ENCODE measurements at places on chromosomes 1 and 21. TPM values are rescaled to one million over a fixed set of nuclear protein-coding genes. Genes with fewer than 3 reads are reported as not detected.

GRCh38 chr1:157400766-157401165 lies 151.5 kb downstream of the FCRL5 start:
- no peaks in the 10 kb centered on the region for H3K27me3 ChIP-seq
- no peak overlapping the region for H3K4me3 ChIP-seq
- no peak for DNase-seq
- H3K27ac ChIP-seq, result no peak overlapping the region
- H3K36me3 ChIP-seq, result no peaks in the 10 kb centered on the region

GRCh38 chr1:150881331-150882070 lies 5.1 kb upstream of the ARNT start:
- H3K4me1 ChIP-seq, result no peaks in the 10 kb centered on the region
- no peak for DNase-seq
- H3K4me3 ChIP-seq, result no peak overlapping the region

DNA sequence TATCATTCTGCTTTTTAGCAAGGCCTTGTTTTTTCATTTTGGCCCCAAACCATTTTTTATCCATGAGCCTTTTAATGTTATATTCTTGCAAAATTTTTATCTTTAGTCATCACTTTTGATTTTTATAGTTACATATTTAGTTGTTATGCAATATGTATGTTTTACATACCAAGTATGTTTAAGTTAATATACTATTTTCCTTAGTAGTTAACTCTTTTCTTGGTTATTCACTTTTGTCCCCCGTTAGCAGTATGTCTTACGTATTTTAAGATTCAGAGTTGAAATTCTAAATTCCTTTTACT lies 44.5 kb downstream of the MAGI3 start:
- H3K4me3 ChIP-seq, result no peak overlapping the region
- H3K27ac ChIP-seq, result no peak overlapping the region
- no peaks in the 10 kb centered on the region for H3K4me1 ChIP-seq
- DNase-seq, result no peak
- H3K36me3 ChIP-seq, result no peaks in the 10 kb centered on the region
- H3K27me3 ChIP-seq, result no peaks in the 10 kb centered on the region

GRCh38 chr1:39216771-39217170 lies 12.3 kb downstream of the MACF1 start:
- H3K4me1 ChIP-seq, result peaks cover 8% of the 10 kb centered on the region
- no peaks in the 10 kb centered on the region for H3K27me3 ChIP-seq
- DNase-seq, result no peak
- H3K27ac ChIP-seq, result no peak overlapping the region

DNA sequence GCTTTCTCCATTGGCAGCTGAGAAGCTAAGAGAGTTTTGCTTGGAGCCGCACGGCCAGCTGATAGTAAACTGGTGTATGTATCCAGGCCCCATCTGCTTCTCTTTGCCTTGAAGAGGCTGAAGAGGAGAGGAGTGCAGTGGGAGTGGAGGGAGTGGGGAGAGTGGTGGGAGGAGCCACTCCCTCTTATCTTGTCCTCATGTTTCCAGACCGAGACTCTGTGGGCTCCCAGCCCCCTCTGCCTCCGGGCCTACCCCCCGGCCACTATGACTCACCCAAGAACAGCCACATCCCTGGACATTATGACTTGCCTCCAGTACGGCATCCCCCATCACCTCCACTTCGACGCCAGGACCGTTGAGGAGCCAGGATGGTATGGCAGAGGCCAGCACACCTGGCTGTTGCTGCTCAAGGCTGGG lies 6.0 kb upstream of the LRRC71 start:
- H3K4me1 ChIP-seq, result no peaks in the 10 kb centered on the region
- H3K27ac ChIP-seq, result no peak overlapping the region

- no peak overlapping the region for H3K4me3 ChIP-seq
- no peak for DNase-seq
- no peaks in the 10 kb centered on the region for H3K36me3 ChIP-seq
Observed at GRCh38 chr1:77539519-77540142, 142.8 kb downstream of the ZZZ3 start.

DNA sequence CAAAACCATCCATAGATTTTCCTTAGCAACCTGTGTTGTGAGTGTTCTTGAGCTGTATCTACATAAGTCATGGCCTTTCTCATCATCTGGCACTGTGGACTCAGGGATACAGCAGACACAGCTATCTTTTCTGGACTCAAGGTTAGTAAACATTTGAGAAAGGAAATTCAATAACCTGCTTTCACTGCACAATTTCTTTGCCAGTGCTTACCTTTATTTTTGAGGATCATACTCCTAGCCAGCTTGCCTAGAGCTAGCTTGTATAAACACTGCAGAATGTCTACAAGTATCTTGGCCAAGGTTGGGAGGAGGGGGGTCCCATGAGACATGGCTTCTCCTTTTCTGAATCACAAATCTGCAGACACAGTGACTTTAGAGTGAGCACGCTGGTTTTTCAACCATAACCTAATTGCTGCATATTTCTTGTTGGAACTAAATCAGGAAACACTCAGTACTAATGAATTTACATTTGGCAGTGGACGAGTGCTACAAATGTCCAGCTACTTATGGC lies 27.2 kb downstream of the ADAMTS5 start:
- no peak overlapping the region for H3K27ac ChIP-seq
- no peak overlapping the region for H3K4me3 ChIP-seq
- H3K27me3 ChIP-seq, result no peaks in the 10 kb centered on the region
- DNase-seq, result no peak
- H3K36me3 ChIP-seq, result no peaks in the 10 kb centered on the region
- no peaks in the 10 kb centered on the region for H3K4me1 ChIP-seq

DNA sequence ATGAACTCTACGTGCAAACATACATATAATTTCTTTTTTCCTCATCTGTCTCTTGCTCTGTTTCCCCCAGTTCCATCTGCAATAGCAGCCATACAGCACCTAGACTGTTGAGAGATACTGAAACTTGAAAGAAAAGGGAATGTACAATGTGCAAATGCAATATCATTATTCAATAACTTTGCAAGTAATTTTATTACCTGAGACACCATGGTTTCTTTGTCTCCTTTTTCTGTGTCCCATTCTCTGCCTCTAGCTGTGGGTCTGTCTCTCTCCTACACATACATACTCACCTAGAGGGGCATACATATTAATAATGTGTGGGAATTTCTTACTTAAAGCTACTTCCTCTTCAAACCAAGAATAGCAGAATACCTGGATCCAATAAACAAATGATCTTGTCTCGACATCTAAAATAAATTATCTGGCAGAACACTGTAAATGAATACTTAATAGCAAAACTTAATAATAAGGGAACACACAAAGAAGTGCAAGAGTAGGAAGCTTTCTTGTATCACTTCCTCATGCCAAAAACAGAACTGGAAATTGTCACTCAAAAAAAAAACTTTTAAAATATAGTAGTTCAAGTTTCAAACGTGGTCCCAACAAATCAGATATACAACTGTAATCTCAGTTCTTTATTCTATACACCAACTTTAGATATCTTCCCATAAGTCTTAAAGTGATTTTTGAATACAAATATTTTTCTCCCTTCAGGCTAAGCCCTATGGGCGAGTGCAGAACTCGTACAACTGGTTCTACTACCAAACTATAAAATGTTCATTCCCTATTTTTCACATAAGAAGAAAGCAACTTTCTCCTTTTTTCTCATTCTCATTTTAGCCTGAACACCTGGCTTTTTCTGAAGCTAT lies 194.6 kb downstream of the NRIP1 start:
- no peak for DNase-seq
- peaks cover 18% of the 10 kb centered on the region for H3K4me1 ChIP-seq
- no peak overlapping the region for H3K4me3 ChIP-seq
- H3K36me3 ChIP-seq, result no peaks in the 10 kb centered on the region
- no peak overlapping the region for H3K27ac ChIP-seq
- no peaks in the 10 kb centered on the region for H3K27me3 ChIP-seq

DNA sequence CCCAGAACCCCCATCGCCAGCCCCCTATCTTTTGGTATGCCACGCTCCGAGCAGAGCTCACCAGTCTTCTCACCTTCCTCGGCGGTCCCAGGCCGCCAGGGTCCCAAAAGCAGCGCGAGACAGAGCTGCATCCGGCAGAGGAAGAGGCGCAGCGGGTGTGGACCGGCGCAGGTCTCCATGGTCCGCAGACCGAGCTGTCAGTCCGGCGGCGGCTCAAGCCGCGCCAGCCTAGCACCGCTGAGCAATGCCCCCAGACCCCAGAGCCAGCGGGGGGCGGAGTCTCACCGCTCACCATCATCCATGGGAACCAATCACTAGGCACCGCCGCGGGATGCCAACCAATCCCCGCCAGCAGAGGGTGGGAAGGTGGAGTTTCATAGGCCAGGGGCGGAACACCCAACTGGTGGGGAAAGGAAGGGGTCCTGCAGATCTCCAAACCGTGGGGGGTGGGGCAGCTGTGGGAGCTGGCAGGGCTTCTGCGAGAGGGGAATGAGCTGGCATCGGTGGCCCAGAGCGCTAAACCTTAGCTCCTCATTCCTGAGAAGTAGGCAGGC lies at the start of gene EPHA10:
Gene EPHA10, minus strand, starts transcription at position 233 of the 554 bp plus-strand sequence. Its CDS starts 54 bp downstream, at position 179.
- no peak for DNase-seq
- no peak within 1 kb of the TSS for H3K4me3 ChIP-seq
- peaks cover 71% of the 10 kb centered on the region for H3K27me3 ChIP-seq
- no peaks in the 10 kb centered on the region for H3K4me1 ChIP-seq

- H3K27me3 ChIP-seq, result no peaks in the 10 kb centered on the region
- no peaks in the 10 kb centered on the region for H3K4me1 ChIP-seq
- no peak overlapping the region for H3K4me3 ChIP-seq
- no peaks in the 10 kb centered on the region for H3K36me3 ChIP-seq
- H3K27ac ChIP-seq, result no peak overlapping the region
Observed at GRCh38 chr1:245797592-245798348, 643.0 kb downstream of the KIF26B start.

DNA sequence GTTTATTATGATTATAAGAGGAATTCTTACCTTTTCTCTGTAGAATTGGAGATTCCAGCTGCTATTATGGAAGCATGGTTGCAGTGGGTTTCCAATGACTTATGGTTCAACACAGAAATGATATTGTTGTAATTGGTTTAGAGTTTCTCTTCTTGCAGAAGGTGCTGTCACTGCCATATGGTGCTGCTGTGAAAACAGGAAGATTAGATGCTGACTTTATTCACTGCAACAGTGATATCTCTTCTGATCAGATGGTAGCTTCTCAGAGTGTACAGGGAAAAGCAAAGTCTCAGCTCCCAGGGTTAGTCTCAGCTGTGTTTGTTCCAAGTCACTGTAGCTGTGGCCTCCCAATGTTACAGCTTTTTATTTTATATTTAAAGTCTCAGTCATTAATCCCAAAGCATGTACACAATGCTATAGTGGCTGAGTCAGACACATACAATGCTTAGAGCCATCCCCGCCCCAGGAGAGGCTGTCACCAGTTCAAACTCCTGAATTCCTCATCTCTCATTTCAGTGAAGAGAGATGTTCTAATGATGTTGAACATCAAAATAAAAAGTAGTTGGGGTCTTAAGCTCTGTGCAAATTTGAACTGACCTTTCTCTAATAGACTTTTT lies 42.7 kb upstream of the RGS2 start:
- H3K27ac ChIP-seq, result no peak overlapping the region
- no peak overlapping the region for H3K4me3 ChIP-seq
- no peaks in the 10 kb centered on the region for H3K4me1 ChIP-seq
- H3K27me3 ChIP-seq, result no peaks in the 10 kb centered on the region
- DNase-seq, result no peak

DNA sequence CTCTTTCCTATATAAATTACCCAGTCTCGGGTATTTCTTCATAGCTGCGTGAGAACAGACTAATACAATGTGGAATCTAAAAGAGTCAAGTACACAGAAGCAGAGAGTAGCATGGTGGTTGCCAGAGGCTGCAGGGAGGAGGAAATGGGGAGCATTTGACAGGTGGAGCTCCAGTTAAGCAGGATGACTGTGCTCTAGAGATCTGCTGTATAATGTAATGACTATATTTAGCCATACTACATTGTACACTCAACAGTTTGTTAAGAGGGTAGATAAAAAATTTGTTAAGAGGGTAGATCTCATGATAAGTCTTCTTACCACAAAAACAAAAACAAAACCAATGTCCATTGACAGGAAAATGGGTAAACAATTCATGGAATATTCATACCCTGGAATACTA lies 82.1 kb downstream of the MT1HL1 start:
- no peak overlapping the region for H3K27ac ChIP-seq
- no peak for DNase-seq
- H3K27me3 ChIP-seq, result no peaks in the 10 kb centered on the region
- H3K4me1 ChIP-seq, result no peaks in the 10 kb centered on the region
- H3K36me3 ChIP-seq, result no peaks in the 10 kb centered on the region

DNA sequence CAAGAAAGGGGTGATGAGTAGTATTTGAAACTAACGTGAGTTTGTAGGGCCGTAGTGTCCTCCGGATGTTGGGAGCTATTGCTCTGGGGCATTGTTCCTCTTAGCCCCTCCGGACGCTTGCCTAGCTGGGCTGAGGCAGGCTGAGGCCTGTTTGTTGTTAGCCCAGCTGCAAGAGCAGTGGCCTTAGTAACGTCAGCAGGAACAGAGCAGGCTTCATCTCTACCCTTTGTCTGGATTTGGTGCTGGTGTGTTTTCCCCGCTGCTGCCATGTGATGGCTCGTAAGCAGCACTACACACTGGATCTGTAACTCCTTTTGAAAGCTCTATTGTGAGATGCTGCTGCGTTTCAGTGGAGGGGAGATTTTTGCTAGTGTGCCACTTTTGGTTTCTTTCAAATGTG lies 57.6 kb downstream of the DNM3 start:
- no peaks in the 10 kb centered on the region for H3K27me3 ChIP-seq
- H3K4me1 ChIP-seq, result no peaks in the 10 kb centered on the region
- DNase-seq, result no peak
- no peaks in the 10 kb centered on the region for H3K36me3 ChIP-seq
- no peak overlapping the region for H3K4me3 ChIP-seq

GRCh38 chr1:230768903-230769570 lies 21.8 kb downstream of the CAPN9 start:
- H3K4me3 ChIP-seq, result no peak overlapping the region
- no peak for DNase-seq
- H3K27me3 ChIP-seq, result no peaks in the 10 kb centered on the region
- no peak overlapping the region for H3K27ac ChIP-seq

Gene AVPR1B
- 0.23 TPM for polyA plus RNA-seq

Gene CFAP74
- polyA plus RNA-seq, result 0.16 TPM

Gene TEDDM1
- 0.02 TPM for polyA plus RNA-seq

Gene PRR9
- 3.1 TPM for polyA plus RNA-seq

Gene RUNX3
- 13.6 TPM for polyA plus RNA-seq

Gene BEST4
- 1.3 TPM for polyA plus RNA-seq

Gene NBPF20
- 1.6 TPM for polyA plus RNA-seq

Gene CFAP107
- 0.16 TPM for polyA plus RNA-seq

Gene ARHGEF10L
- 11.5 TPM for polyA plus RNA-seq

Gene CLDN8
- polyA plus RNA-seq, result 0.87 TPM

Gene SPAG17
- polyA plus RNA-seq, result 0.50 TPM

Gene CRB1
- 0.41 TPM for polyA plus RNA-seq

Measured in thymus (tissue), 14 donors.